Epithelial cell of alveolus of lung (primary cell): ENCODE measurements at places on chromosomes 11 and 22. TPM values are rescaled to one million over a fixed set of nuclear protein-coding genes. Genes with fewer than 3 reads are reported as not detected.

Gene CHST1
- total RNA-seq: 4.9 and 10.2 TPM in 2 replicates

Gene ZC3H12C
- total RNA-seq: 7.3 and 20.3 TPM in 2 replicates

Gene RFPL3
- not detected in 2 replicates for total RNA-seq

Gene OR5J2
- not detected in 2 replicates for total RNA-seq

Gene UCP2
- 2.1 and 7.2 TPM in 2 replicates for total RNA-seq

Gene PATE4
- not detected in 2 replicates for total RNA-seq

Gene ANKRD49
- total RNA-seq: 6.3 and 13.3 TPM in 2 replicates
